NCI-H2029 treated with DMSO at 0.1 percent for 48 hours (cell line): ENCODE measurements at places on chromosomes 2 and 18.

DNA sequence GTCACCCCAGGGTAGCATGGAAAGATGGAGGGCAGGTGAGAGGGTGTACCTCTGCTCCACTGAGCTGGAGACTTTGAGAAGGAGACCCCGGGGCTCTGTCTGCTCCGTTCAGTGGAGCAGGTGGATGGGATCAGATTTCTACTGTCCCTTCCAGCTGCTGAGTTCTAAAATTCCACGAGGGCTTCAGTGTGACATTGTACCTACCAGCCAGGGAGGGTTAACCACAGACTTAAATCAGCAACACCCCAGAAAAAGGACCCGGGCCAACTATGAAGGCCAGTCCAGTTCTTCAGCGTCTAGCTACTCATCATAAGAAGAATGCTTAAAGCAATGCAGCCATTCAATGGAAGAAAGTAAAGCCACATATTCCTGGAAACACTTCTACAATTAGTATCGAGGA, 23.8 kb downstream of the STAT1 start:
- no peak for DNase-seq

DNA sequence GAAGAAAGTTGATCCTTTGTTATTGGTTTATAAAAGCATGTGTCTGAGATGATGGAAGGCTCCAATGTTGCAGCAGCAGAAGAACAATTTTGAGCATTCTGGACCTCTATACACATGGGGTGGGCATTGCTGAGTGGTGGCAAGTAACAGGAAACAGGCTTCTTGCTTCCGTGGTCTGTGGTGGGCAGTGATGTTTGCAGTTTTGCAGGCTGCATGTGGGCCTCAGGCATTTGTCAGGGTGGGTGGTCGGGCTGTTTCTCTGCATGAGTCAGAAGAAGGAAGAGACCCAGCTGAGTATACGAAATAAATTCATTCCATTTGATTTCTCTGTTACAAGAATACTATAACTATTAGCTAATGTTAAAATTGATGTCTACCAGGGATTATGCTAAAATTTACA, 239.5 kb upstream of the COL3A1 start:
- no peak for DNase-seq

DNA sequence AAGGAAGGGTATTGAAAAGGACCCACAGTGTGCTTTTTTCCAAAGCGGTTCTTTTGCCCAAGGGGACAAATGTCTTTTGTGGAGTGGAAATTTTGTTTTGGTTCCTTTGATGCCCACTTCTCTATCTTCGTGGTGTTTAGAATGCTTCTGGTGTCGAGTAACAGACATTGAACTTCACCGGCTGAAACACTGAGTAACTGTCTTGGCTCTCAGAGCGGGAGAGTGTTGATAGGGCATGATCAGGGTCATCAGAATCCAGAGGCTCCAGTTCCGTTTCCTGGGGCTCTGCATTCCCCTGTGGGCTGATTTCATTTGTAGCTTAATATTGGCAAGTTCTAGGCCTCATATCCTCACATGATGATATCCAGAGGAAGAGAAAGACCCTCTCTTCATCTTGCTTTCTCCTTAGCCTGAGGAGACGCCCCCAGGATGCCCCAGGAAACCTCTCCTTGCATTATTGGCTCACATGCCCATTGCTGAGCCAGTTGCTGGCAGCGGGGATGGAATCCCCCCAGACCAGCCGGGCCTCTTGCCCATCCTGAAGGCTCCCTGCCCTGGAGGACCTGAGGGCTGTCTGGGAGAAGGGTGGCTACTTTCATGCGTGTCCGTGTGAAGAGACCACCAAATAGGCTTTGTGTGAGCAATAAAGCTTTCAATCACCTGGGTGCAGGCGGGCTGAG, 27.9 kb upstream of the AGFG1 start:
- no peak for DNase-seq

DNA sequence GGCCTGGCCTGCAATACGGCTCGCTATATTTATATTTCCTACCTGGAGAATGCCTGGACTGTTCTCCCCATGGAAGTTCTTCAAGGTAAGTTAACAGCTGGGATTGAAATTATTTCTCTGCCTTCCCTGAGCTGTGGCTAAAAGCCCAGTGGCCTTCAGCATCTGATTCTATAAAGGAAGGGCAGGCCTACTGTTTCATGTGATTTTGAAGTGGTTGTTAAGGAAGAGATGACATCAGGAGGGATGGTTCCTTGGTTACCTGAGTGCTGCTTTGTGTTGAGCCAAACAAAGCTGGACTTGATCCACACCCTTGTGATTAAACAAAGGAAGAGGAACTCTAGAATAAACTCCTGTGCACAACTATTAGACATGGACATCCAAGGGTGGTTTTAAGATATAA, 61.6 kb downstream of the MFSD6 start:
- DNase-seq, result peak; percentile 98

GRCh38 chr2:189153619-189154018, 25.9 kb downstream of the COL5A2 start:
- DNase-seq, result no peak

- no peak for DNase-seq
Measured at GRCh38 chr2:102181919-102182635, 4.7 kb upstream of the IL1RL2 start.

GRCh38 chr18:70296289-70296688, 7.4 kb downstream of the SOCS6 start:
- no peak for DNase-seq

GRCh38 chr18:23503963-23504344, 643 bp downstream of the RMC1 start:
- no peak for DNase-seq

DNA sequence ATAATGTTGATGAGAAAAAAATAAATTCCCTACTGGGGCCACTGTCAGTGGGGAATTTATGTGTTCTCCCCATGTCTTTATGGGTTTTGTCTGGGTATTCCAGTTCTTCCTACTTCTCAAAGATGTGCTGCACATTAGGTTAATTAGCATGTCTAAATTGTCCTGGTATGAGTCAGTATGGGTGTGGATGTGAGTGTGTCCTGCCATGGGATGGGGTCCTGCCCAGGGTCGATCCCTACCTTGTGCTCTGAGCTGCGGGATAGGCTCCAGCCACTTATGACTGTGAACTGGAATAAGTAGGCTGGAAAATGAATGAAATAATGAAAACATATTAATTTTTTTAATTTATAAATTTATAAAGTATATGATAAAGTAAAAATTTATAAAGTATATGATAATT, 167.5 kb downstream of the UBR3 start:
- DNase-seq, result no peak

DNA sequence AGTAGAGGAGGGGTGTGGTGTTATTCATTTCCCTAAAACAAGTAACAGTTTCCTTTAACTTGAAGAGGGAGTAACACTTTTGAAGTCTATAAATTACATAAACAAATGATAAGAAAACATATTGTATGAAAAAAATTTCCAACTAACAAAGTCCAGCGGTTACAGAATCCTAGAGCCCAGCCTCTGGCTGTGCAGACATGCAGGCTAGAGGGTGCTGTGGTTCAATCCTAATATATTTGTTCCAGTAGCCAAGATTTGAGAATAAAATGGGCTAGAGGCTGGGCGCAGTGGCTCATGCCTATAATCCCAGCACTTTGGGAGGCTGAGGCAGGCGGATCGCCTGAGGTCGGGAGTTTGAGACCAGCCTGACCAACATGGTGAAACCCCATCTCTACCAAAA, 56.9 kb downstream of the WDR75 start:
- no peak for DNase-seq

DNA sequence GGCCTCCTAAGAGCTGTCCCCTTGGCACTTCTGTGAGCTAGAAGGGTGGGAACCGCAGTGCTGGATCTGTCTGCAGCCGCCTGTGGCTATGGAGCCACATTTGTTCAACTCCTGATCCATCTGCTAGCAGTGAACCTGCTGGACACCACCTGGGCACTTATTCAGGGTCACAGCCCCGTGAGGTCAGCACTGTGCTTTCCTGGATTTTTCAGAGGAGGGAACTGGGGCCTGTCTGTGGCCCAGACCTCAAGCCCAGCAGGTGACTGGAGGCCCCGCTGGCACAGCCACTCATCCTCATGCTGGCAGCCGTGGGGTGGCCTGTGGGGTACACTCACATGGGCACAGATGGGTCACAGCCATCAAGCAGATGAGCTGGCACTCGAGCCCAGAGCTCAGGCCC, 155.3 kb downstream of the TFCP2L1 start:
- no peak for DNase-seq

- no peak for DNase-seq
Measured at GRCh38 chr2:119480718-119481142, 43.6 kb downstream of the SCTR start.

GRCh38 chr2:43262951-43263350, 36.5 kb upstream of the ZFP36L2 start:
- DNase-seq, result no peak

DNA sequence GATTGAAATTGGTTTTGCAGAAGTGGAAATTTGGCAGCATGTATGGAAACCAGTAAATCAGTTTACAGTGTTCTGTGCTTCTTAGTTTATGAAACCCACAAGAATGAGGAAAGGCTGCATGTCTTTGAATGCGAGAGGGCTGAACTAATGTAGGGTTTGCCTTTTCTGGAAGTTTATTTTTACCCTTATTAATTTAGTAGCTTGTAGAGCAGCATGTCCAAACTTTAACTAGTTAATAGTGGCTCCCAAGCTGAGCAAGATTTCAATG, 50.4 kb downstream of the LDLRAD4 start:
- DNase-seq, result no peak

- no peak for DNase-seq
Measured at GRCh38 chr2:72114693-72115051, 33.0 kb downstream of the CYP26B1 start.
